ENCODE measurements at places on chromosomes 12 and 14. TPM values are rescaled to one million over a fixed set of nuclear protein-coding genes. Genes with fewer than 3 reads are reported as not detected.

SSPN gene
- total RNA-seq = 12.1 TPM

TPH2 gene
- total RNA-seq = not detected

BICDL1 gene
- total RNA-seq = 0.38 TPM

PPP1R13B gene
- total RNA-seq = 7.3 TPM

DIO2 gene
- 27.0 TPM for total RNA-seq

KIF21A gene
- total RNA-seq = 22.3 TPM

TOMM20L gene
- total RNA-seq = not detected

ALKBH1 gene
- total RNA-seq = 9.8 TPM

TAS2R50 gene
- total RNA-seq = 3.1 TPM

COL2A1 gene
- total RNA-seq = under 0.01 TPM

GPR68 gene
- 0.96 TPM for total RNA-seq

KCNH5 gene
- under 0.01 TPM for total RNA-seq

ERP27 gene
- total RNA-seq = 0.19 TPM

RNF212B gene
- not detected for total RNA-seq

KRT79 gene
- total RNA-seq = not detected

SERPINA10 gene
- under 0.01 TPM for total RNA-seq

VRTN gene
- not detected for total RNA-seq

FAIM2 gene
- 1.7 TPM for total RNA-seq

TBC1D30 gene
- 0.85 TPM for total RNA-seq

IPO4 gene
- total RNA-seq = 26.5 TPM

Data from regular cardiac myocyte (primary cell).